HT1080 (cell line): ENCODE measurements at places on chromosomes 4 and X. TPM values are rescaled to one million over a fixed set of nuclear protein-coding genes. Genes with fewer than 3 reads are reported as not detected.

DNA sequence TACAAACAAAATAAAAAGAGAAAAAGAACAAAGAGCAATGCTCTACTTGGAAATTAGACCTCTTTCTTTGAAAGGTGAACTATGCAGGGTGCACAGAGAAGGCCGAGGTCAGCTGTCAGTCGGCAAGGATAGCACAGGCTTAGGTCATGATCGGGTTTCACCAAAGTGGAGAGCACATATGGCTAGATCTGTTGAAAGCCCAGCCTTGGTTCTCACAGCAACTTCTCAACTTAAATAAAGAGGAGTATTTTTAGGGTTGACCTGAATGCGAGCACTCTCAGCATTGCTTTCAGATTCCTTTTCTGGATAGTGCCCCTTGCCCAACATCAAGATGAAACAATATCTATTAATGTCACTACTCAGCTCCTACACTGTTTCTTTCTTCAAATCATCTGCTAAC, 122.9 kb upstream of the GPC4 start:
- DNase-seq, result no peak

The MCF2 gene
- total RNA-seq, result 0.26 and 0.43 TPM in 2 replicates

The FMR1NB gene
- total RNA-seq, result not detected in 2 replicates

GRCh38 chr4:141133999-141134995, 1.0 kb upstream of the RNF150 start:
- DNase-seq, result no peak

The DDIT4L gene
- not detected in 2 replicates for total RNA-seq

The CCDC160 gene
- total RNA-seq, result 0.06 TPM in 1 of 2 replicates, not detected in the other

The NAT8L gene
- total RNA-seq, result 2.7 and 5.6 TPM in 2 replicates

The HTR2C gene
- not detected in 2 replicates for total RNA-seq

GRCh38 chr4:40199999-40200874, 3.4 kb downstream of the RHOH start:
- peak; percentile 64 for DNase-seq

GRCh38 chrX:107450823-107451509, 1.5 kb downstream of the FRMPD3 start:
- no peak for DNase-seq

DNA sequence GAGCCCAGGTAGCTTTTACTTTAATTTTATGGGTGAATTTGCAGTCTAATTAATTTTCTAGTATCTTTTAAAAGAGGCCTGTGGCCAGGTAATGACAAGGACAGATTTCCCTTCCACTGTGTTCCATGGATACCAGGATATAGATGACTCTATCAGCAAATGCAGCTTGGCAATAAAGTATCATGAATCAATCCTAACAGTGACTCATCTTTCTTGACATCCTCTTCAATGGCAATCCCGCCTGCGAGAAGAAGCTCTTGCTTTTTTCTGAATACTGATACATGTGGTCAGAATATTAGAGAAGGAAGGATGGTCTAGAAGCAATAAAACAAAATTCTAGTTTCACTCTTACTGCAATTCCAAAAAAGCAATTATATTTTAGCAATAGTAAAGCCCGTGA, 267.8 kb downstream of the DTHD1 start:
- peak; percentile 18 for DNase-seq

GRCh38 chr4:38993683-38994082, 38.5 kb downstream of the TMEM156 start:
- no peak for DNase-seq

GRCh38 chr4:98945297-98945850, 16.4 kb upstream of the EIF4E start:
- DNase-seq, result no peak

- DNase-seq, result no peak
Observed at GRCh38 chr4:65777270-65777669, 107.0 kb upstream of the EPHA5 start.

The SPCS3 gene
- total RNA-seq, result 90.5 and 124 TPM in 2 replicates

The FAM133A gene
- total RNA-seq, result 0.11 and 0.20 TPM in 2 replicates

The NDST4 gene
- not detected in 2 replicates for total RNA-seq

DNA sequence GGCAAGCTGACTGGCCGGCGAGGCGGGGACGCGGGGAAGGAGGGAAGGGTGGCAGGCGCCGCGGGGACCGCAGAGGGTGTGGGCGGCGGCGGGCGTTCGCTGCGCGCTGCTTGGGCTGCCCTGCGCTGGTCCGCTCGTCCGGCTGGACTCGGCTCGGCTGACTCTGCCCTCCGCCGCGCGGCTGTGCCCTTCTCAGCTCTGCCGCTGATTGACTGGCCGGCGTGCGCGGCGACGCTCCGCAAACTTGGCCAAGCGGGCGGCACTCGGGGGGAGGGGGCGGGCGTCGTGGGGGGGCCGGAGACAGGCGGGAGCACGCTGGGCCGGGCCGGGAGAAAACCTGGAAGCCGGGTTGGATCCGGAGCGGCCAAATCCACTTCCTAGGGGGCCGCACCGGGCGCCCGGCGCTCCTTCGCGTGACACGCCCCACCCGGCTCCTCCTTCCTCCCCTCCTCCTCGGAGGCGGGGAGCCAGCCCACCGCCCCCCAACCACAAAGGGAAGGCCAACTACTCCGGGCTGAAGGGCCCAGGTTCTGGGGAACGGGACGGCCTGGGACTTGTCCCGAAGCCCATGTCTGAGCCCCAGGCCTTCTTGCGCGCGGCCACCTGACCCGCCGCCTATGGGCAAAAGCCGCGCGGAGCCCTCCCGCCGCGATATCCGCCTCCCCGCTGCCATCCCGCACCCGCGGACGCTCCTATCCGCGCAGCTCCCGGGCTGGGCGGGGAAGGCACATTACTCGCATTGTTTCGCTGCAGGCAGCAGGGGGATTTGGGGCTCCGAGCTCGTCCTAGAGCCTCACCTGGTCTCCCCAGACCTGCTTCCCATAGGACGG, at the start of gene GPC4:
Gene GPC4 (minus strand): TSS at position 214 of the 830 bp plus-strand sequence. CDS start 524 bp downstream, outside the sequence.
- DNase-seq, result peak; percentile 22

DNA sequence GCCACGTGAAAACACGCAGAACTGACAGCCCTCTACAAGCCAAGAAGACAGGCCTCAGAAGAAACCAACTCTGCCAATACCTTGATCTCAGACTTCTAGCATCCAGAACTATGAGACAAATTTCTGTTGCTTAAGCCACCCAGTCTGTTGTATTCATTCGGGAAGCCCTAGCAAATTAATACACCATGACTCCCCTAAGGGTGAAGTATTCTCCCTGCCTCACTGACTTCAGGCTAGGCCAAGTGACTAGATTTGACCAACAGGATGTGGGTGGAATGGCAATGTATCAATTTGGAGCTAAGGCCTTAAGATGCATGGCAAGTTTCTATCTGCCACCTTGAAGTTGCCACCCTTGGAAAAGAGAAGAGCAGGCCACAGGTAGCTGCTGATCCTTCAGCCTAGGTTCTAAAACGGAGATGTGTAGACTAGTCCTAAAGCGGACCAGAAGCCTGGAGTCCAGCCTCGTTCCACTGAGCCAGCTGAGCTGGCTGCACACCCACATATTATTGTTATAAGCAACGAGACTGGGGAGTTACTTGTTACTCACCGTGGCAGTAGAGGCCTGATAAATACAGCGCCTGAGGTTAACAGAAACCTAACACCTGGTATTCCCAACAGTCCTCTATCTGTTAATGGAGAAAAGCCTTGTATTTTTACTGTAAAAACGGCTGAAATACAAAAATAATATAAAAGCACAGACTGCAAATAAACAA, 16.4 kb downstream of the SCARB2 start:
- no peak for DNase-seq

GRCh38 chrX:4253092-4253491, 539.6 kb upstream of the PRKX start:
- no peak for DNase-seq

GRCh38 chr4:94451051-94451694, 569 bp upstream of the PDLIM5 start:
- no peak for DNase-seq

DNA sequence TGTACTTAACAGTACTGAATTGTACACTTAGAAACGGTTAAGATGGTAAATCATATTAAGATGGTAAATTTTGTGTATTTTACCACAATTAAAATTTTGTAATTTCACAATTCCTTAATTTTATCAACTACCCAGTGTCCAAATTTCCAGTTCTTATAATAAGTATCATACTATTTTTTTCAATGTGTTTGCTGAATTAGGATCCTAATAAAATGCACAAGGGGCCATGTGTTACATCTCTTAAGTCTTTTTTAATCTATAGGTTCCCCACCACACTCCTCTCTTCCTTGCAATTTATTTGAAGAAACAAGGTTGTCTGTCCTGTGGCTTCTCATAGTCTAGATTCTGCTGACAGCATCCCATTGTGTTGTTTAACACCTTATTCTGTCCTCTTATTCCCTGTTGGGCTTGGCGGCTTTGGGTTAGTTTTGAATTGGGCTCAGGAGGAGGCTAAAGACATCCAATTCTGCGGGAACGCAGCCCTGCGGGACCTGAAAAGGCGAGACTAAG, 533 bp upstream of the SYAP1 start:
- DNase-seq, result no peak

GRCh38 chr4:124650614-124651013, 61.9 kb downstream of the ANKRD50 start:
- no peak for DNase-seq

DNA sequence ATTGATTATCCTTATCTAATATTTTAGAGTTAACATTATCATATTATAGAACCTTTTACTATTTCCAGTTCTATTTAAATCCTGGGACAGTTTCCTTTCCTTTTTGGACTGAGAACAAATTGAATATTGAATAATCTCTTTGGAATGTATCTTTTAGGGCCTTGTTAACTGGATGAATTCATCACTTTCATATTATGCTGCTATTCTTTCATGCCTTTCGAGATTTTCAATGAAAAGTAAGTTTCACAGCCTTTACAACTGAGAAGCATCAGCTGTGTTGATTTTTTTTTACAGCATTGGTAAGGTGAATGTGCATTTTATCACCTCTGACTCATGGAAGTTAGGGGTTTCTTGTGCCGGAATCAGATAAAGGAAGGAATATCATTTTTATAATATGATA, 39.6 kb downstream of the PDLIM5 start:
- peak; percentile 54 for DNase-seq

GRCh38 chr4:153204247-153204671, at the start of gene TRIM2:
TSS of gene TRIM2 (plus strand) at chr4:153204443. CDS start at chr4:153204531, 88 bp downstream.
- no peak for DNase-seq

DNA sequence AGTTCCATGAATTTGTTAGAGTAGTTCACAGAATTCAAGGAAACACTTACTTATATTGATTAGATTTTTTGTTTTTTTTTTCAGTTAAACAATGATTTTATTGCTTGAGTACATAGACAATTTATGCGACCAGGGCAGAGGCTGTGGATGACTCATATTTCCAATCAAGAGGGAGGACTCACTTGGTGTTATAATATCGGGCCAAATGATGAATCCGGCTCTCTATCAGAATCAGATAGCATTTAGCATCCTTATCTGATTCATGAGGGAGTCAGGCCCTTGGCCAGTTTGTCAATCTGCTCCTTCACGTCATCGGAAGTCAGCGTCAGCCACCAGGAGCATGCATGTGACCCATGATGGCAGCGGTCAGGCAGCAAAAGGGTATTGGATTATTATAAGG, 82.3 kb upstream of the HUWE1 start:
- DNase-seq, result no peak

GRCh38 chrX:39773150-39773549, 324.6 kb downstream of the BCOR start:
- no peak for DNase-seq

DNA sequence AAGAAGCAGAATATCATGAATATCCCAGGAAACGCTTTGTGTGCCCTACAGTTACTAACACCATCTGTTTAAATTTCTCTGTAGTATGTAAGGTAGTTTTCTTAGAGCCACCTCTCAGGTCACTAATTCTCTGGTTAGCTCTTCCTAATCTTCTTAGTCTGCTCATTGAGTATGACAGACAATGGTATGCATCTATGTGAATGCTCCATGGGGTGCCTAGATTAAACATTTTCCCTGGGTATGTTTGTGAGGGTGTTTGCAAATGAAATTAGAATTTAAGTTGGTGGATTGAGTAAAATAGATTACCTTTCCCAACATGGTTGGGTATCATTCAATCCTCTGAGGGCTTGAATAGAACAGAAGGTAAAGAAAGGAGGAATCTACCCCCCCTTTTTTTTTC, 233.0 kb downstream of the PCDH18 start:
- DNase-seq, result no peak
